ENCODE measurements at places on chromosomes 3 and 15.

GRCh38 chr15:36626141-36626800 is 46.8 kb downstream of the CDIN1 start:
- no peak for DNase-seq

DNA sequence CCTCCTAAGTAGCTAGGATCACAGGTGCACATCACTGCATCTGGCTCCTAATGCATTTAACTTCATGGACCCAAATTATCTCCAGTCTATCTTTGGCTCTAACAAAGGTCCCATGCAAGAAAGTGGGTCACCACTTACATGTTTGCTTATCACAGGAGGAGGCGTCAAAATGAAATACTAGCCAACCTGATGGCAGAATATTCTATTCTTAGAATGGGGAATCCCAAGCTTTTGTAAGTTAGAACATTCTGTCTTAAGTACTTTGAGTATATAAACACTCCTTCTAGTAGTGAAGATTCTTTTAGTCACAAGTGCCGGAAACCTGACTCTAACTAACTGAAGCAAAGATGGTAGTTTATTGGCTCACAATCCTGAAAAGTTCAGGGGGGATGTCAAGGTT is 72.0 kb upstream of the ADAMTS9 start:
- DNase-seq = peak; percentile 83

DNA sequence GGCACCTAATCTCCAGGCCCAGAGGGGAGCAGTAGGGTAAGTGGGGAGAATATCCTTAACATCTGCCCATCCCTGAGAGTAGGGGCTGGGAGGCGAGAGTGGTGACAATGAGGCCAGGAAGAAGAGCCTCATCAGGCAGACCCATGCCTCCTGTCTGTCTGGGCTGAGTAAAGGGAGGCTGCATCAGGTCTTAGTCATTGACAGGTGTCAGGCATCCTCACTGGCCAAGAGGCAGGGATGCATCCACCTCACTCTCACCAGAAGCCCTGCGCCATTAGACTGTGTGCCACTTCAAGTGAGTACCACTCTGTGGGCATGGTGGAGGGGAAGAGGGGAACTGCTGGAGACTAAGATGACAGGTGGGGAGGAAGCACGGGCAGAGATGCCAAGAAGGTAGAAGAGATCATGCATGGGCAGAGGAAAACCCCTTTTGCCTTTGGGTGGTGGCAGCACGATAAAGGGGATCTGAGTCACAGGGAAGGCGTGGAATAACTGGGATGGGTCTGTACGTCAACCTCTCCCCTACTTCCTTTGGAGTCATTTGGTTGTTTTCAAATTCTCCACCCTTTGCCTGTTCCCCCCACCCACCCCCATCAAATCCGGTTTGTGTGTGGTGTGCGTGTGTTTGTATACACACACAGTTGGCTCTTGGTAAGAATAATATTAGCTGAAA is 14.1 kb downstream of the ANAPC13 start:
- peak; percentile 63 for DNase-seq

DNA sequence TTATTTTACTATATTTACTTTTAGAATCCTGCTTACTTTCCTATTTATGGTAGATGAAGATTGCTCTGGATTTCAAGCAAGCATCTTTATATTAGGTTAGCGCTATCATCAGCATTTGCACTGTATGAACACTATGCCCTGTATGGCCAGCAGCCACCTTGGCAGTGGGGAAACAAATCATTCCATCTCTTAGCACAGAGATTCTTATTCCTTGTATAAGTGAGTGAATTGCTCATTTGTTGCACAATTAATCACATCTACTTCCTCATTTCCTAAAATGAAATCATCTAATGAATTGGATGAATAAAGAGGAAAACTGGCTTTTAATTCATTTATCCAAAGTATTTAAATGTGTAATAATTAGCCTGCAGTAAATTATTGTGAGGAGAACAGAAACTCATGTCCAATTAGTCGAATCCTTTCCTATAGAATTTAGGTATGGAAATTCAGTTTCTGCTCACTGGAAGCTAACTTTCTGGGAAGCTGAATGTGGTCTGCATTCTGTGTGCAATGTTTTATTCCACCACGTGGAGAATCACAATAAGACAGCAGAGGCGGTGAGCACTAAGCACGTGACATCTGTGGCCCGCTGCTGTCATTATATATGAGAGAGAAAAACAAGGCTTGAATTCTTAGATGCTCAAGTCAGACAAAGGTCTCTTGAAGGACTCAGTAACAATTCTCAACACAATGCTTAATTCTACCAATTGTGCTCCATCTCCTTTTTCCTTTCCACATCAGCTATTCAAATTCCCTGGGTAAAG is 93.4 kb downstream of the PEX5L start:
- no peak for DNase-seq

GRCh38 chr3:126766653-126767052 is 62.6 kb downstream of the CHCHD6 start:
- DNase-seq = no peak

- DNase-seq = no peak
These were observed 35.0 kb downstream of the RIOX2 start for GRCh38 chr3:97937205-97937604.

DNA sequence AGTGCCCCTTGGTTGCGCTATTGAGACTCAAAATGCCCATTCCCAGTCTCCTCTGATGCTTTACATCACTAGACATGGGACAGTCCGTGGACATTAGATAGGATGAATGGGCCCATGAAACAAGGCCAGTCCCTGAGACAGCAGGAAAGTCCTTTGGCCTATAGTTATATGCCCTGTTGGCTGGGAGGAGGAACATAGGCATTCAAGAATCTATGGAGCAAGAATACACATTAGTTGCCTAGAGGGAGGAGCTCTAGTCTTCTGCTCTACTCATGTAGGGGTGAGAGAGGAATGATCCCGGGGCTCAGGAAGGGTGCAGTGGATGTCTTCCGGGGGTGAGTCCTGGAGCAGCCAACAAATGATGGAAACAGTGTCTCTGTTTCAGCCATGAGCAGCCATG is 58.0 kb upstream of the LRTM1 start:
- no peak for DNase-seq

DNA sequence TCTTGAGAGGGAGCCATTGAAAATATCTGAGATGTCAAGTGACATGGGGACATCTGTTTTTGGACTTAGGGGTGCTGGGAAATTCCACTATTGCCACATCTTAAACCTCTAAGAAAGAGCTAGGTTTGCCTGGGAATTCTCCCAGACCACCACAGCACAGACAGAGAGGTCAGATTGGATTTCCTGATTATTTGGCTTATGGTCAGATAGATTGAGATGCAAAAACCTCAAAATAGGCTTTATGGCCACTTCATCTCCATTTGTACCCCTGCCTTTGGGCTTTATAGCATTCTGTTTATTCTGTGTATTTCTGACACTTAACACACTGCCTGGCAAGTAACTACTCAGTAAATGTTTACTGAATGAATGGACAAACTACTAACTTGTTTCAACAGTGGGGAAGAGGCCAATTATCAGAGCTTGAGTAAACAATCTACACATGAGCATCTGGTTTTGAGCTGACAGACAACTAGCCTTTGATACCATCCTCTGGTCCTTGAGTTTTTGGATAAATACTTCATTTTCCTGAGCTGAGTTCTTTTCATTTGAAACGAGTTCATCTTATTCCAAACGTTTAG is 81.8 kb downstream of the TP63 start:
- DNase-seq = peak; percentile 79

- no peak for DNase-seq
These were observed 62.7 kb upstream of the RNU6-1 start for GRCh38 chr15:67902579-67903009.

- DNase-seq = peak; percentile 16
These were observed 468.4 kb downstream of the C3orf38 start for GRCh38 chr3:88618021-88618645.

DNA sequence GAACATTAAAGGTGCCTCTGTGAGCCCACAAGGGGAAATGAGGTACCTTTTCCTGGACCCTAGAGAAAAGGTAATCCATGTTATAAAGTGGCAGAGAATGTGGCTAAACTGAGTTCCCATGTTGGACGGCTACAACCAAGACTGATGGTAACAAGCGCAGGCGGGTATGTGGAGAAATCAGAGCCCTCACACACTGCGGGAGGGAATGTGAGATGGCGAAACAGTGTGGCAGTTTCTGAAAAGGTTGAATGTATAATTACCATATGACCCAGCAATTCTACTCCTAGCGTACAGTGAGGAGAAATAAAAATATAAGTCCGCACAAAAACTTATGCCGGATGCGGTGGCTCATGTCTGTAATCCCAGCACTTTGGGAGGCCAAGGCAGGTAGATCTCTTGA is 24.1 kb upstream of the SHISA5 start:
- no peak for DNase-seq

- DNase-seq = no peak
These were observed 67.0 kb upstream of the CADPS start for GRCh38 chr3:62942227-62942626.

DNA sequence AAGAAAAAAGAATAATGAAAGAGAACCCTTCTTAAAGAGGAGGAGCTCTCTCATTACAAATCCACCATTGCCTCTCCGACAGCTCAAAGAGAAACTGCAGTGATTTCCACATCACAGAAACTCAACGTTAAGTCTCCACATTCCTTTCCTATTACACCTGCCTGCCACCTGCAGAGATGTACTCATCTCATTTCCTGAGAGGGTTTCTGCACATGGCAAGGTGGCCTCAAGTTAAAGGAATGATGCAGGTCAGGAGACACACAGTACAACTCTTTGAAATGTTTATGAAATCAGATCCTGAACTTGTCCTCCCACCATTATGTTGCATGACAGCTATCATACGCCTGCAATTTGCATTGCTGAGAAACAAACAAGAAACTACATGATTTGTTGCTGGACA is 458.4 kb upstream of the ADAMTS9 start:
- DNase-seq = peak; percentile 11

DNA sequence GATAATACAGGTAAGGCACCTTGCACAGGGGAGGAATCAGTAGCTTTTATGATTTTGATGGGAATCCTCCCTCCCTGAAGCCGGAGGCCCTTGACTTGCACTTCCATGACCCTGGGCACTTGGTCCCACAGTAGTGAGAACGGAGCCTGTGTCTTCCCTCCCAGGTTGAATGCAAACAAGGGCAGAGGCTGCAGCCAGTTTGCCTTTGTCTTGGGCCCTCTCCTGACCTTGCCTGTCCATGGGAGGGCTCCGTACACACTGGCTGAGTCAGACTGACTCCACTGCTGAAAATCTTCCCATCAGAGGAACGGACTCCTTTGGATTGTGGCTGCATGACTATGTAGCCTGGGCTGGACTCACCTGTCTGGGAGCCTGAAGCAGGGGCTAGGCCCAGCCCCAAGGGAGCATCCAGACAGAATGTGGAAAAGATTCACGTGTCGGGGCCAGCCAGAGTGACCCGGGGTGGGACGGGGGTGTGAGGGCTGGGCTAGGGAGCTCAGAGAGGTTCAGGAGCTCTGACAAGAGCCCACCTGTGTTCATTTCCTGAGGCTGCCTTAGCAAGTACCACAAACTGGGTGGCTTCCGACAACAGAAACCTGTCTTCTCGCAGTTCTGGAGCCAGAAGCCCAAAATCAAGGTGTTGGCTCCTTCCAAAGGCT is 9.5 kb downstream of the TBC1D21 start:
- no peak for DNase-seq

- DNase-seq = no peak
These were observed 120.1 kb downstream of the LRRN1 start for GRCh38 chr3:3919316-3919715.

GRCh38 chr15:52221730-52222129 is 30.5 kb upstream of the GNB5 start:
- no peak for DNase-seq

GRCh38 chr3:57557085-57557537 is 1.0 kb downstream of the PDE12 start:
- peak; percentile 68 for DNase-seq

DNA sequence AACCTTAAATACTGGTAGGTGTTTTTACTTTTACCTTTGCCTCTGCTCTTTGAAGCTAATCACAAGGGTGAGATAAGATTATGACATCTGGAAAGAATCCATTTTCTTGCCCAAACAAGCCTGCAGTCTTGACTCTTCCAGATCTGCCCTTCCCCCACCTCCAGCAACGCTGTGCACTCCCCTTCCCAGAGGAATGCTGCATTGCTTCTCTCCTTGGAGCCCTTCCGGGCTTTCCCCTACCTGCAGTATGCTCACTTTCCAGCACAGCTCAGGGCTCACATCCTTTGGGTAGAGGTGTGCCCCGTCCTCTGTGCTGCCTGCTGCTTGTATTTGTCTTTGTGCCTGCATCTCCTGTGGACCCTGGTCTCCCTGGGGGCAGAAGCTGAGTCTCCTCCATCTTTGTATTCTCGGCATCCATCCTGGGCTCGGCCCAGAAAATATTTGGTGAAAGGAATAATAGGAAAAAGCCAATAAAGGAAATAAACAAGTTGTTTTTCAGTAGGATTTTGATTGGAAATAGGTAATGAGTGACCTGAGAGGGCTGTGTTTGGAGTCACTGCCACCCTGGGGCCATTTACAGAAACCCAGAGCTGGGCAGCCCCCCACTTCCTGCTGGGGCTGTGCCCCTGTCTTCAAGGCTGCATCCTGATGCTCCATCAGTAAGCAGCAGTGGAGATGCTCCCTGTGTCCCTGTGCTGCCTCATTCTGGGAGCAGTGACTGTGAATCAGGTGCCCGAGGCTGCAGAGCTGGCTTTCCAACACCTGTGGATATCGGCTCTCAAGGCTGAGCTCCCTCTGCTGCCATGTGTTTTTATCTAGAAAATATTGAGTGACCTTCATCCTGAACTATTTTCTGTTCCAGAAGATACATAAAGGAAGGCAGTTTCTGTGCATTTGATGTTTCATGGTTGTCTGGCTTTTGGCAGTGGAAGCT is 117.5 kb downstream of the EEFSEC start:
- DNase-seq = no peak

DNA sequence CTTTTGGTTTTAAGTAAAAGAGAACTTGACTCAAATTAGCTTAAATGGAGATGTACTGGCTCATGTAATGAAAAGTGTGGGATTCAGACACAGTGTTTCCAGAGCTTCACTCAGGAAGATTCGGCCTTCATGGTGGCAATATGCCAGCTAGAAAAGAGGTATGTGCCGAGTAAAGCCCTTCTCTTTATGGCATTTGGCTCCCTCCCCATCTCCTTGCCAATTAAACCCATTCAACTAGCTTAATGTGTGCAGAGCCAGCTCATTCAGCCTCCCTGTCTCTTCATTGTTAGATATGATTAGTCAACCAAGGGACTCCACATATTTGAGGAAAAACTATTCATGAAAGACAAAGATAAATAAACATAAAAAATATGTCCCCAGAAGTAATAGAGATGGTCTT is 15.0 kb upstream of the TRANK1 start:
- no peak for DNase-seq

- DNase-seq = peak; percentile 74
These were observed 126.5 kb downstream of the ECT2 start for GRCh38 chr3:172877011-172877410.
